ENCODE measurements at places on chromosomes 7 and 10. TPM values are rescaled to one million over a fixed set of nuclear protein-coding genes. Genes with fewer than 3 reads are reported as not detected.

DPCD gene
- total RNA-seq = 21.3 TPM

PKD1L1 gene
- total RNA-seq = 3.0 TPM

ARHGEF5 gene
- total RNA-seq = 0.88 TPM

DUSP5 gene
- 12.6 TPM for total RNA-seq

TDRD1 gene
- total RNA-seq = not detected

OR13A1 gene
- total RNA-seq = not detected

DNA sequence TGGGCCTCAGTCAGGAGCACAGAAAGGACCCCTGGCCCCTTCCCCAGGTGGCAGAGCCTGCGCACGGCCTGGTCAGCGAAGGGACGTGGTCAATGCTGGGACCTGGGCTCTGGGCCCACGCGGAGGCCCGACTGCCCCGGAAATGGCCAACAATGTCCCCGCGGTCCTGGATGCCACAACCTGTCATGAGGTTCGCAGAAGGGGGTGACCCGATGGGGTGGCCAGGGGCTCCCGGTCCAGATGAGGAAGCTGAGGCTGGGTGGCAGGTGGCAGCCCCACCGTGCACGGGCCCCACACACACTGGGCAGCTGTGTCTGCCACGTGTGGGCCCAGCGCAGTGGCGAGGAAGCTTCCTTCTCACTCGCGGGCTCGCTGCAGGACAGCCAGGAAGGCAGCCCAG lies 49.4 kb downstream of the DPYSL4 start:
- H3K27me3 ChIP-seq = no peaks in the 10 kb centered on the region
- no peak overlapping the region for H3K27ac ChIP-seq
- DNase-seq = no peak
- H3K36me3 ChIP-seq = no peaks in the 10 kb centered on the region
- H3K4me1 ChIP-seq = no peaks in the 10 kb centered on the region
- no peak overlapping the region for H3K4me3 ChIP-seq

DNA sequence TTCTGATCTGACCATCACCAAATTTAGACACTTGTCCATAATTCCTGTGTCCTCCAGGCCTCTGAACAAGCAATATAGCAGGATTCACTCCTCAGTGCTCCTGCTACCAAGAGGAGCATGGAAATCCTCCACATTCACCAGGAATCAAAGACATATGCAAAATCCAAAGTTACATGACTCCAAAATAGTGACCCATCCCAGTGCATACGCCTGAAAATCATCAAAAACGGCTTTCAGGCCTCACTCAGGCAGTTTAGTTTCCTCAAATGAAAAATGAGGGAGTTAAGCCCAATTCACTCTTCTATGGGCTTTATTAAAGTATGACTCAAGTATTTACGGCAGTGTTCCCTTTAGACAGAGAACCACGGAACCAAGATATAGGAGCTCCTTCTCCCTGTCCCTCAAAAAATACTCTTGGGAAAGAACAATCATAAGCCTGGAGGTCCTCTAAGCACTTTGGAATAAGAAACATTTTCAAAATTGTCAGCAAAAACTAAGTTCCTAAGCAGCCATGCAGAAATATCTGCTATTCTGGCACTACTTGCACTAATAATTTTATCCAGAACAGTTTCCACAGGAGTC lies 240.7 kb downstream of the PARD3 start:
- H3K36me3 ChIP-seq = no peaks in the 10 kb centered on the region
- no peaks in the 10 kb centered on the region for H3K27me3 ChIP-seq
- H3K27ac ChIP-seq = no peak overlapping the region
- H3K4me1 ChIP-seq = no peaks in the 10 kb centered on the region
- DNase-seq = no peak

DNA sequence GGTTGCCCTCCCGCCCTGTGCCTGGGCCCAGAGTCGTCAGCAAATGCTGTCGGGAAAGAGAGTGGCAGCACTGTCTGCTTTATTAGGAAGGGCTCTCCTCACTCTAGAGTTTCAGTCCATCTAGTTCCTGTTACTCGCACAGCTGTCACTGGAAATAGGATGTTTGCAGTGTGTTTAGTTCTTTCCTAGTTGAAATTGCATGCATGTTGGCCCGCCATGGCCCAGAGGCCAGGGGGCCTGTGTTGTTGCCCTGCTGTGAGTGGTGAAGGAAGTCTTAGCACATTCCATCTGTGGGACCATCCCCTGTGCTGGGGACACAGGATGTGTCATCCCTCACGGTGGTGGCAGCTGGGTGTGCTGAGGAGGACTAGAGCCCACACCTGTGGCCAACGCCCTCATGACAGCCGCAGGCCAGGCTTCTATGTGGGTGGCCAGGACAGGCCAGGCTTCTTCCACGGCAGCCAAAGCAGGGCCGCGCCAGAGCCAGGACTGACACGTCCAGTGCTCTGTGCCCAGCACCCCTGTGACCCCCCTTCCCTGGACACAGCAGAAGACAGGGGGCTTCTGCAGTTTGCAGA lies 45.4 kb downstream of the ZNF467 start:
- no peak overlapping the region for H3K4me3 ChIP-seq
- no peaks in the 10 kb centered on the region for H3K4me1 ChIP-seq
- no peaks in the 10 kb centered on the region for H3K27me3 ChIP-seq

- no peaks in the 10 kb centered on the region for H3K4me1 ChIP-seq
- no peak overlapping the region for H3K4me3 ChIP-seq
- no peak for DNase-seq
- H3K36me3 ChIP-seq = no peaks in the 10 kb centered on the region
- H3K27me3 ChIP-seq = no peaks in the 10 kb centered on the region
Measured at GRCh38 chr10:8628351-8628750, 573.9 kb downstream of the GATA3 start.

DNA sequence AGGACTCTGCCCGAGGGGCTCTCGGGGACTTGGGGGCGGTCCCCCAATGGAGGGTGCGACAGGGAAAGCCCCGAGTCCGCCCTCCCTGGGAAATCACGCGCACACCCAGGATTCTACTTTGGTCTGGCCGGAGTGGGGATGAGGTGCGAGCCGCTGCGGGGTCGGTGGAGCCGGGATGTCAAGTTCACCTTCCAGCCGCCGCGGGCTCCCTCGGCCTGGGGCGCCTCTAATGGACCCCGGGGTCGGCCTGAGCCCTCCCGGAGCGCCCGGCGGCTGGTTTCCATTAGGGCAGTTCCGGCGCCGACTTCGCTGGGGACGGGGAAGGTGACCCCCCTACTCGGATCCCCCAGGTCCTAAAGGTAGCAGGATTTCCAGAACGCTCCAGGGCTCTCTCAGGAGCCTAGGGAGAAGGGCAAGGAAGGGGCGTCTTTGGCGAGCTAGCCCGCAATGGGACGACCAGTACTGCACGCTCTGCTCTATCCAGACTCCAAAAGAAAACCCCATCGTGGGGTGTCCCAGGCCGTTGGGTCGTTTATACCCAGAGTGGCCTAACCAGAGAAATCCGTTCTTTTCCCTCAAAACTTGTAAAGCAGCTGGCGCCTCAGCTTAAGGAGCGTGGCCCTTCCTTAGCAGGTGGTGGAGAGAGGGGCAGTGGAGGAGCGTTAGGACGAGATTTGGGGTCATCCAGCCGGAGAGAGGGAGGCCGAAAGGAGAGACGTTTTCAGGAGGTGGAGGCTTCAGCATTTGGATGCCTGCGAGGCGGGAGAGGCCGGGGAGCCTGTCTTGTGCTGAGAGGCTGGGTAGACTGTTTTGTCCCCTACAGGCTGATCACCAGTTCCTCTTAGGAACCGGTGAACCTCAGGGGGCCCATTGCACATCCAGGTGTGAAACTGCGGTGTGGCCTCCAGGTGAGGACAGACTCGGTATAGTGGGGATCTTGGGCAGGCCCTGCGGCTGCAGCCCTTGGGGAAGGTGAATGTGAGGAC lies 860 bp upstream of the WDR86 start:
- H3K4me3 ChIP-seq = no peak overlapping the region
- no peaks in the 10 kb centered on the region for H3K36me3 ChIP-seq
- H3K27ac ChIP-seq = no peak overlapping the region
- DNase-seq = no peak
- H3K27me3 ChIP-seq = peaks cover 50% of the 10 kb centered on the region

- peaks cover 4% of the 10 kb centered on the region for H3K27me3 ChIP-seq
- H3K4me1 ChIP-seq = no peaks in the 10 kb centered on the region
- H3K36me3 ChIP-seq = no peaks in the 10 kb centered on the region
- DNase-seq = no peak
- no peak overlapping the region for H3K27ac ChIP-seq
Measured at GRCh38 chr10:36789974-36790373, 335.4 kb upstream of the ANKRD30A start.

DNA sequence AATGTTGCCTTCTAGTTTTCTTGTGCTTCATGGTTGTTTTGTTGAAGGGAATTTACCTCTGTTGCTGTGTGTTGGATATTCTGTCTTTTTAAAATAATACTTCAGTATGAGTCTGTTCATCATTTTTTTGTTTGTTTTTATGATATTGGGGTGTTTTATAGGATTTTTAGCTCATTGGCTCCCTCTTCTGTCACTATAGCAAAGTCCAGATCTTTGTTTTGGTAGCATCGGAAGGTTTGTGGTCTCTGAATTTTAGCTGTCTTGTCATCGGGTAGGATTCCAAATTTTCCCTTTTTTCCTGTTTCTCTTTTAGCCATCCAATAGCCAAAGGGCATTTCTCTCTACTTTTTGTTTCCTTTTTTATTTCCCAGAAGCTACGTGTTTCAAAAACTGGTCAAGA lies 91.4 kb downstream of the EXOC4 start:
- H3K36me3 ChIP-seq = no peaks in the 10 kb centered on the region
- H3K4me3 ChIP-seq = no peak overlapping the region
- no peaks in the 10 kb centered on the region for H3K27me3 ChIP-seq
- H3K27ac ChIP-seq = no peak overlapping the region
- H3K4me1 ChIP-seq = no peaks in the 10 kb centered on the region
- DNase-seq = peak; percentile 42

DNA sequence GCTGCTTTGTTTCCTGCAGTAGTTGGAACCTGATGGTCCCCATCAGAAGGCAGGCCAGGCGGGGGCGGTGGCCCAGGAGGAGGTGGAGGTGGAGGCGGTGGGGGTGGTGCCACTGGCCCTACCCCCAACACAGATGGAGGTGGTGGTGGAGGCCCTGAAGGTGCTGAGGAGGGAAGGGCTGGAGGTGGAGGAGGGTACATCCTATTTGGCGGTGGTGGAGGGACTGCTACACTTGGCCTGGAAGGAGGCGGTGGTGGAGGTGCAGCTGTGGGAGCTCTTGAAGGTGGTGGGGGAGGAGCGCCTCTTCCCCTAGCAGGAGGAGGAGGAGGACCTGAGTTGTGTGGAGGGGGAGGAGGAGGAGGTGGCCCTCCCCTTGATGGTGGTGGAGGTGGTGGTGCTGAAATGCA lies 36.8 kb downstream of the LMOD2 start:
- H3K4me3 ChIP-seq = no peak overlapping the region
- no peak overlapping the region for H3K27ac ChIP-seq
- no peaks in the 10 kb centered on the region for H3K27me3 ChIP-seq
- peaks cover 7% of the 10 kb centered on the region for H3K36me3 ChIP-seq
- no peak for DNase-seq

GRCh38 chr10:49113741-49114141 lies 1.6 kb downstream of the VSTM4 start:
- H3K36me3 ChIP-seq = no peaks in the 10 kb centered on the region
- H3K4me1 ChIP-seq = no peaks in the 10 kb centered on the region
- no peak overlapping the region for H3K27ac ChIP-seq
- no peak overlapping the region for H3K4me3 ChIP-seq
- no peak for DNase-seq

- no peaks in the 10 kb centered on the region for H3K27me3 ChIP-seq
- peaks cover 12% of the 10 kb centered on the region for H3K4me1 ChIP-seq
- H3K27ac ChIP-seq = no peak overlapping the region
- no peak overlapping the region for H3K4me3 ChIP-seq
- no peak for DNase-seq
Measured at GRCh38 chr7:132354527-132354926, 221.7 kb downstream of the PLXNA4 start.

DNA sequence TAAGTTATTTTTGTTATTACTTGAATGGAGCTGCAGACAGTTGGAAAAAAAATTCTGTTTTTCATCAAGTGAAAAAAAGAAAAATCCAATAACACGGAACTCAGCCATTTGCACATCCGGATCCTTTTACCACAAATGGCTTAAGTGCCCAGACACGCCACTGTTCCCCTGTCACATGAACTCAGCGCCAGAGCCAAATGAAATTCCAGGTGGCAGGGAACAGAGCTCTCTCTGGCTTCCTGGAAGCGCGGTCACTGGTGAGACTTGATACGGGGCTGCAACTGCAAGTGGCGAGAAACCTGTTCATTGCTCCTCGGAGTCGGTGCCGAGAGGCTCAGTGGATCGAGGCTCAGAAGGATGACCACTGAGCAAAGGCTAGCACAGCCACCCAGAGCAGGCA lies 60.8 kb upstream of the NPTX2 start:
- no peak overlapping the region for H3K4me3 ChIP-seq
- no peak for DNase-seq
- H3K36me3 ChIP-seq = no peaks in the 10 kb centered on the region
- H3K4me1 ChIP-seq = no peaks in the 10 kb centered on the region
- H3K27ac ChIP-seq = no peak overlapping the region

- no peaks in the 10 kb centered on the region for H3K36me3 ChIP-seq
- no peaks in the 10 kb centered on the region for H3K27me3 ChIP-seq
- peak overlapping the region; percentile 47 for H3K4me3 ChIP-seq
Measured at GRCh38 chr10:24951201-24952142, 934 bp downstream of the PRTFDC1 start.

Measured in endothelial cell of umbilical vein (primary cell).